ENCODE measurements at places on chromosomes 5 and 9. TPM values are rescaled to one million over a fixed set of nuclear protein-coding genes. Genes with fewer than 3 reads are reported as not detected.

AFAP1L1 gene
- 0.08 TPM for total RNA-seq

SLC6A7 gene
- not detected for total RNA-seq

TRIM7 gene
- 1.1 TPM for total RNA-seq

GFPT2 gene
- not detected for total RNA-seq

PCDHA13 gene
- not detected for total RNA-seq

HMCN2 gene
- not detected for total RNA-seq

STING1 gene
- 124 TPM for total RNA-seq

IL4 gene
- 6.0 TPM for total RNA-seq

FYB1 gene
- 491 TPM for total RNA-seq

FREM1 gene
- total RNA-seq = not detected

ZNF883 gene
- 2.1 TPM for total RNA-seq

PCAT7 gene
- total RNA-seq = not detected

Measured in naive thymus-derived CD4-positive, alpha-beta T cell (primary cell).